ENCODE measurements at places on chromosomes 11 and 22.

DNA sequence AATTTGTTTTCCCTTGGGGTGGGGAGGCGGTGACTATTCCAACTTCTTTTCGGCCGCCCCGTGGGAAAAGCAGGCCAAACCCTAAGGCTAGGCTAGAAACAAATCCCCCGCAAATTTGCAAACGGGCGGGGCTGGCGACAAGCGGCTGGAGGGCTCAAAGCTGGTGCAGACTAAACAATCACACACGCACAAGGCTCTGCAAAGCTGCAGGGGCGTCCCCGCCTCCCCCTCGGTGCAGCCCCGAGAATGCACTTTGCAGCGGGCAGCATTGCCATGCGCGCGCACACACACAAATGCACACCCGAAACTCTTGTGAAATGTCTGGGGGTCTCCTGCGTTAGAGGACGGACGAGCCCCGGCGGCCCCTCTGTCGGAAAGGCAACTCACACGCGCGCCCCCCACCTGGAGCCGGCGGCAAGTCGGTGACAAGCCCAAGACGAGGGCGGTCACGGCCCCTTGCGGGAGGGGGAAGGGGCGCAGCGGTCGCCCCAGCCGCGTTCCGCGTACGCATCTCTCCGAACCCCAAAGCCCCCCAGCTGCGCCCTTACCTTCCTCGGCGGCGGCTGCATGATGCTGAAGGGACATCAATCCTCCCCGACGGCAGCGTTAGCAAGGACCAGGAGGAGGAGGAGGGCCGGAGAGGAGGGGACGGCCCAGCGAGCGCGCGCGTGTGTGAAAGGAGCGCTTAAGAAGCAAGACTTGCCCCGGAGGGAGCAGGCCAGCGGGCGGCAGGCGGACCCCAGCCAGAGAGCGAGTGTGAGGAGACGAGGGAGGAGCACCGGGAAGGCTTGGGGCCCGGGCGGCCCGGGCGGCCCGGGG, 600 bp downstream of the FCHSD2 start:
- H3K36me3 ChIP-seq, result no peaks in the 10 kb centered on the region
- H3K27ac ChIP-seq, result peak overlapping the region; percentile 99
- H3K4me1 ChIP-seq, result peaks cover 58% of the 10 kb centered on the region

GRCh38 chr11:125182573-125182972, 18.0 kb downstream of the PKNOX2 start:
- no peaks in the 10 kb centered on the region for H3K36me3 ChIP-seq
- no peaks in the 10 kb centered on the region for H3K4me1 ChIP-seq
- H3K27me3 ChIP-seq, result no peaks in the 10 kb centered on the region
- DNase-seq, result no peak

DNA sequence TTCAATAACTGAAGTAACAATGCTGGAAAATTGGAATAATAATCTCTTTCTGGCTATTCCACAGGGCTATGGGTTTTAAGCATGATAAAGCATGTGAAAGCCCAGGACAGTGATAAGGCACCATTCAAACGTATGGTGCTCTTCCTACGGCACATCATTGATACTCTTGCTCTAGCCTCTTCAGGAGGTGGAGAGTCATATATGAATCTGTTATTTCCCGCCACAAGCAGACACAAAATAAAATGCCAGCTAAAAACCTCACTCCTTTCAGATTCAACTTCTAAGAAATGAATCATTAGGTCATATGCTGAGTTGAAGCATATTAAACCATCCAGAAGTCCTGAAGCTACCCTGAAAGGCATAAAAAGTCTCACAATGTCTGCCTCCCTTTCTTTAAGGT, 49.9 kb downstream of the FZD4 start:
- H3K27ac ChIP-seq, result no peak overlapping the region
- H3K36me3 ChIP-seq, result no peaks in the 10 kb centered on the region
- DNase-seq, result no peak
- no peaks in the 10 kb centered on the region for H3K27me3 ChIP-seq
- no peaks in the 10 kb centered on the region for H3K4me1 ChIP-seq

- no peak overlapping the region for H3K4me3 ChIP-seq
- H3K4me1 ChIP-seq, result no peaks in the 10 kb centered on the region
- no peaks in the 10 kb centered on the region for H3K36me3 ChIP-seq
- DNase-seq, result no peak
- no peaks in the 10 kb centered on the region for H3K27me3 ChIP-seq
- no peak overlapping the region for H3K27ac ChIP-seq
Observed at GRCh38 chr11:58127350-58127749, 2.0 kb upstream of the OR9I1 start.

DNA sequence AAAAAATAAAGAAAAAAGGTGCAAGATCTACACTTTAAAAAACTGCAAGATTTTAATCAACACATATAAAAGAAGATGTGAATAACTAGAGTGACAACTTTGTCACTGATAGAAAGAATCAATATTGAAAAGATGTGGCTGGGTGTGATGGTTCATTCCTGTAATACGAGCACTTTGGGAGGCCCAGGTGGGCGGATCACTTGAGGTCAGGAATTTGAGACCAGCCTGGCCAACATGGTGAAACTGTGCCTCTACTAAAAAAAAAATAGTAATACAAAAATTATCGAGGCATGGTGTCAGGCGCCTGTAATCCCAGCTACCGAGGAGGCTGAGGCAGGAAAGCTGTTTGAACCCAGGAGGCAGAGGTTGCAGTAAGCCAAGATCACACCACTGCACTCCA, 21.0 kb upstream of the FBLN1 start:
- no peaks in the 10 kb centered on the region for H3K4me1 ChIP-seq
- DNase-seq, result no peak
- H3K4me3 ChIP-seq, result no peak overlapping the region

GRCh38 chr11:90332415-90332814, 109.6 kb upstream of the CHORDC1 start:
- H3K27me3 ChIP-seq, result no peaks in the 10 kb centered on the region
- DNase-seq, result no peak
- H3K4me3 ChIP-seq, result no peak overlapping the region
- H3K27ac ChIP-seq, result no peak overlapping the region
- no peaks in the 10 kb centered on the region for H3K36me3 ChIP-seq
- H3K4me1 ChIP-seq, result no peaks in the 10 kb centered on the region

DNA sequence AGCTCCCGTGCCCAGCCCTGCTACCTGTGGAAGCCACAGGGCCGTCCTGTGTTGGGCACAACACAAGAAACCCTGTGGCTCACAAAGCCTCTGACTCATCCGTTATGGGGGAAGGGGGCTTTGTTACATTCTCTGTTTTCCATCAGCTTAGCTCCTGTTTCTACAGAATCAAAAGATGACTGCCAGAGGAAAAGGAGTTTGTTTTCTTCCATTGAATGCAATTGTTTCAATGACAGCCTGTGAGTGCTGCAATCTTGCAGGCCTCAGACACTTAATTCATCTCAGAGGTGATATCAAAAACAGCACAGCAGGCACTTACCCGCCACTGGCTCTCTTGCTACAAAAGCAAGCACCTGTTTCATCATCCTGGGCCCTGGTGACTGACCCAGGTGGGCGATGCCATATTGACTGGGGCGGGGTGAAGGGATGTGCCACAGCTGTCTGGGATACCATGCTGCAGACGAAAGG, 194.3 kb downstream of the OPCML start:
- H3K27ac ChIP-seq, result no peak overlapping the region
- no peaks in the 10 kb centered on the region for H3K4me1 ChIP-seq
- H3K27me3 ChIP-seq, result no peaks in the 10 kb centered on the region
- DNase-seq, result no peak

DNA sequence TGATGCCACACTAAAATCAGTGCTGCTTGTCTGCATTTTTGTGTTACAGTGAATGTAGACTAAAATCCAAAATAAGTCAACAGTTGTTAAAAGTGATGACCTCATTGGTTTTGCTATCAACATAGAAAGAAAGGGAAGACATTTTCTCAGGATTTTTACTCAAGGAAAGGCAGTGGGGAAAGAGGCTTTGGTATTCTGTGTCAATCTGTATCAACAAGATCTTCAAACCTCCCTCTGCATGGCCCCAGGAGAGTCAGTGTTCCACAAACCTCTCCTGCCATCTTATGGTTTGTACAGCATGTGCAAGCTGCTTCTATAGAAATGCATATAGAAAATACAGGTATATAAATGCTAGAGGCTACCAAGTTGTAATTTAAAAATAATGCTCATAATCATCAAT, 13.8 kb upstream of the OR51M1 start:
- no peaks in the 10 kb centered on the region for H3K36me3 ChIP-seq
- no peaks in the 10 kb centered on the region for H3K4me1 ChIP-seq
- H3K27ac ChIP-seq, result no peak overlapping the region
- no peak for DNase-seq
- H3K27me3 ChIP-seq, result no peaks in the 10 kb centered on the region
- no peak overlapping the region for H3K4me3 ChIP-seq

DNA sequence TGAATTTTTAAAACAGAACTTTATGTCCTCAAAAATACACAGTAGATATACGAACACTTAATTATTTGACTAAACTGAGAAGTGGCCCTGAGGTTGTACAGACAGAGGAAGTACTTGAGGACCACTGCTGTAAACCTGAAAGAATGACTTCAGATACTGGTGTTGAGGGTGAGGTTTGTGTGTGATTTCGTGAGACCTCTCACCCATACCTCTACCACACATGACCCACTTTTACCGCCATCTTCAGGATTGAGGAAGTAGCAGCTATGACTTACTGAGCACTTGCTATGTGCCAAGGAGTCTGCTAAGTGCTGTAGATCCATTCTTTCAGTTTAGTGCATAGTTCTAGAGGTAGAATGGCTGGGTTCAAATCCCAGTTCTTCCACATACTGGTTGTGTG, 21.9 kb downstream of the MMP13 start:
- no peaks in the 10 kb centered on the region for H3K4me1 ChIP-seq
- no peak for DNase-seq
- H3K4me3 ChIP-seq, result no peak overlapping the region
- no peaks in the 10 kb centered on the region for H3K36me3 ChIP-seq
- H3K27me3 ChIP-seq, result no peaks in the 10 kb centered on the region

- H3K36me3 ChIP-seq, result no peaks in the 10 kb centered on the region
- H3K27ac ChIP-seq, result no peak overlapping the region
- peaks cover 3% of the 10 kb centered on the region for H3K27me3 ChIP-seq
Observed at GRCh38 chr11:107927559-107927958, 689 bp upstream of the RAB39A start.

DNA sequence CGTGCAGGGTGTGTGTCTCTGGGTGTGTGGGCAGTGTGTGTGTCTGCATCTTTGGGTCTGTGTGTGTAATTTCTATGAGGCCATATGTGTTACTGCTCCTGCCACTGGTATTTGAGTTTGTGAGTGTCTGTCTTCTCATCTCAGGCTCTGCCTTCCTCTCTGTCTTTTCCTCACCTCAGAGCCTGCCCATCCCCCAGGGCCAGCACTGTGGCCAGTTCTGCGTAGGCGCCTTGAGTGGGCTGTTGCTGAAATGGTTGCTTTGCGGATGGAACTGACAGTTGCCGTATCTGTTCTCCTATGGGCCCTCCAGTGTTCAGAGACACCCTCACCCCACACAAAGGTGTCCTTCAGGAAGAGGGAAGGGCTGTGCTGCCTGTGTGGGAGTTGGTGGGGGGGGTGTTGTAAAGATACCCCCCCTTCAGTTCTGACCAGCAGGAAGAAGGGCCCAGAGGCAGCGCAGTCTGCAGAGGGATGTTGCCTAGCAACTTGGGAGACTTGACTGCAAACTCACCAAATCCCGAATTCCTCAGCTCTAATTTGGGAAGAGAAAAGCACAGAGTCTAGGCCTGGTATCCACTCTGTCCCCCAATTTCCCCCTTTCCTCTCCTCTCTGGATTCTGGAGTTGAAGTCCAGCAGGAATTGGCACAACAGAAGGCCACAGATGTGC, 2.0 kb upstream of the NRGN start:
- H3K4me1 ChIP-seq, result peaks cover 4% of the 10 kb centered on the region
- DNase-seq, result no peak
- H3K36me3 ChIP-seq, result no peaks in the 10 kb centered on the region
- H3K4me3 ChIP-seq, result no peak overlapping the region
- no peaks in the 10 kb centered on the region for H3K27me3 ChIP-seq
- no peak overlapping the region for H3K27ac ChIP-seq

- no peaks in the 10 kb centered on the region for H3K36me3 ChIP-seq
- H3K27ac ChIP-seq, result no peak overlapping the region
- no peak overlapping the region for H3K4me3 ChIP-seq
Observed at GRCh38 chr11:101019870-101020269, 109.7 kb downstream of the PGR start.

DNA sequence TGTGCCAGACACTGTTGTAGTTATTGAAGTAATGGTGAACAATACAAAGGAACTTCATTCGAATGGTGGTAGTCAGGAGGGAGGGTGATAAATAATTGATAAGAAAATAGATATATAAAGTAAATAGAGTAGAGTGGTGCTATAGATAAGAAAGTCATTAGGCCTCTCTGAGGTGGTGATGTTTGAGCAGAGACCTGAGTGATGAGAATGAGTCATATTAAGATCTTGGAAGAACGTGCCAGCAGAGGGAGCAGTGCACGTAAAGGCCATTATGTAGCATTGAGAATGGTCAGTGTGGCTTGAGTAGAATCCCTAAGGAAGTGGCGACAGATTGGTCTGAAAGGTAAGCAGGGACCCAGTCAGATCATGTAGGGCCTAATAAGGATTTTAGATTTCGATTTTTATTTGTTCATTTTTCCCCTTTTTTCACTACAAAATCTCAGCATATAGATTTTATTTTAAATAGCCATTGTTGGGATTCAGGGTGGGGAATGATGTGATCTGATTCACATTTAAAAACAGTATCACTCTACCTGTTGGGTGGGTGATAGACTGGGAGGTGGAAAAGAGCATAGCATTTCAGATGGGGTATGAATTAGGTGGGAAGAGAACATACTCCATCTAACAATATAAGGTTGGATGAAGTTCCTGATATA, 44.7 kb downstream of the CCDC90B start:
- no peaks in the 10 kb centered on the region for H3K4me1 ChIP-seq
- no peaks in the 10 kb centered on the region for H3K36me3 ChIP-seq
- no peak overlapping the region for H3K27ac ChIP-seq

- no peak overlapping the region for H3K27ac ChIP-seq
- H3K36me3 ChIP-seq, result peaks cover 12% of the 10 kb centered on the region
- no peaks in the 10 kb centered on the region for H3K27me3 ChIP-seq
- no peaks in the 10 kb centered on the region for H3K4me1 ChIP-seq
- H3K4me3 ChIP-seq, result no peak overlapping the region
Observed at GRCh38 chr11:44604171-44604581, 38.7 kb downstream of the CD82 start.

DNA sequence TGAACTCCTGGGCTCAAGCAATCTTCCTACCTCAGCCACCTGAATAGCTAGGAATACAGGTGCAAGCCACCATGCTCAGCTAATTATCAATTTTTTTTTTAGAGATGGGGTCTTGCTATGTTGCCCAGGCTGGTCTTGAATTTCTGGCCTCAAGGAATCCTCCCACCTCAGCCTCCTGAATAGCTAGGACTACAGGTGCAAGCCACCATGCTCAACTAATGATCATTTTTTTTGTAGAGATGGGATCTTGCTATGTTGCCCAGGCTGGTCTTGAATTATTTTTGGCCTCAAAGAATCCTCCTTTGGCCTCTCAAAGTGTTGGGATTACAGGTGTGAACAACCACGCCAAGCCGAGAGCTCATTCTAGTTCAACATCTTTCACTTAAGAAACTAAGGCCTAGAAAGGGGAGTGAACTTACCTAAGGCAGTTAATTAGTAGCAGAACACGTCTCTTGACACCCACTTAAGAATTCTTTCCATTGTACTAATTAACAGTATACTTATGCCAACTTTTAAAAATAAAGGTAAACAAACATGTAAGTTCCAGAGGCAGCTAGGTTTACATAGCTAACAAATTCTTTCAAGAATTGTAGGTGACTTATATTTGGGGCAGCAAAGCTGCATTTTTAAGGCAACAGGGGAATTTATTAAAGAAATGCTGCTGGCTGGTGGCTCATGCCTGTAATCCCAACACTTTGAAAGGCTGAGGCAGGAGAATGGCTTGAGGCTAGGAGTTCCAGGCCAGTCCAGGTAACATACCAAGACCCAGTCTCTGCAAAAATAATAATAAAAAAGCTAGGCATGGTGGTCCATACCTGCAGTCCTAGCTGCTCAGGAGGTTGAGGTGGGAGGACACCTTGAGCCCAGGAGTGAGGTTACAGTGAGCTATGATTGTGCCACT, 9.6 kb downstream of the ZBED5 start:
- H3K27ac ChIP-seq, result no peak overlapping the region
- no peaks in the 10 kb centered on the region for H3K27me3 ChIP-seq
- no peaks in the 10 kb centered on the region for H3K4me1 ChIP-seq
- H3K36me3 ChIP-seq, result peaks cover 3% of the 10 kb centered on the region

Measured in liver (tissue), 10 donors.